M059J (cell line): ENCODE measurements at places on chromosomes 4 and X.

DNA sequence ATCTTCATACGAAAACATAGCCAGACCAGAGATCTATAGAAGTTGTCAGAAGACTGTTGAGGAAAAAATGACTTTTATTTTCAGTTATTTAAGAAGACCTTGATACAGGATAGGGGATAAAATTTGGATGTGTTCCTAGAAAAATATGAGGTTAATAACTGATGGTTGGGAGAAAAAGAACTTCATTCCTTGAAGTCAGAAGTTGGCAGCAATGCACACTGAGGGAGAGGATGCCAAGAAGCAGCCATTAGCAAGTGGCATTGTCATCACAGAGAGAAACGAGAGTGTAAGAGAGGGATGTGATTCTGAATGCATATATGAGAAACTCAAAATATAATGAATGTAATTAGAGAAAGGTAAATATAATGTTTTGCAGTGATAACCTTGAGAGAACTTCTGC is 382.1 kb upstream of the EPHA5 start:
- peak; percentile 3 for DNase-seq

DNA sequence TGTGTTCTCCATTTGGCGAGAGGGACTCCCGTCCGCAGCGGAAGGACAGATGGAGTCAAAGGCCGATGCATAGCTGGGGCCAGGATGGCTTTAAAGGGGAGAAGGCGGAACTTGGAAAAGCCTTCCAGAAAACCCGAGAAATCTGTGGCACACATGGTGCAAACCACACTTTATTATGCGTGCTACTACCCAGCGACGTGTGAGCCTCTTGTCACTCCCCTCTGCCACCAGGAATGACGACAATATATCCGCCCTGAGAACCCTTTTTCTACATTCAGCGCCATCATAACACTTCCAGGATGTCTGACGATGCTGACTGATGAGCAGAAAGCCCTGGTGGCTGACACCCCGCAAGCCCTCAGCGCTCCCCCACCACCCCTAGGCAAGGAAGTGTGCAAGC is 689 bp upstream of the DCHS2 start:
- DNase-seq, result no peak

GRCh38 chr4:17667653-17668201 is 53.3 kb downstream of the MED28 start:
- no peak for DNase-seq

DNA sequence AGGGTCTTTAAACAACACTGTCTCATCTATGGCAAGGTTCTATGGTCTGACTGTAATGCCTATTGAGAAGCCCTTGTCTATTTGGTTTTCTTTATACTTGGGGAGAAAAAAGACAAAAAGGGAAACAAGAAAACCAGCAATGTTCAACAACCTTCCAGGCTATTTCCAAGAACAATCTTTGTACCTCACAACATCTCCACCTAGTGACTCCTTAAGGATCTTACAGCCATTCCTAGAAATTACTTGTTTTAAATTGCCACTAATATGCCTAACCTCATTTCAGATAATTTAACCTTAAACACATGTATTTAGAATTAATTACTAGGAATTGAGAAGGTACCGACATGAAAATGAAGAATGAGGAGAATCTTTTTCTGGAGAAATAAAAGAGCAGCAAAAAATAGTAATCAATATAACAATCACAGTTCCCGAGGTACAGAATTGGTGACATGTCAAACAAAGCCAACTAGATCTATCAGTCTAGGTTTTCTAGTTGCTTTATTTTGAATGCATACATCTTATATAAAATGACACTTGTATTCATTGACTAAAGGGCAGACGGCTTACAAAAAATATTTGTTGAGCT is 1.6 kb upstream of the RBM46 start:
- peak; percentile 9 for DNase-seq

DNA sequence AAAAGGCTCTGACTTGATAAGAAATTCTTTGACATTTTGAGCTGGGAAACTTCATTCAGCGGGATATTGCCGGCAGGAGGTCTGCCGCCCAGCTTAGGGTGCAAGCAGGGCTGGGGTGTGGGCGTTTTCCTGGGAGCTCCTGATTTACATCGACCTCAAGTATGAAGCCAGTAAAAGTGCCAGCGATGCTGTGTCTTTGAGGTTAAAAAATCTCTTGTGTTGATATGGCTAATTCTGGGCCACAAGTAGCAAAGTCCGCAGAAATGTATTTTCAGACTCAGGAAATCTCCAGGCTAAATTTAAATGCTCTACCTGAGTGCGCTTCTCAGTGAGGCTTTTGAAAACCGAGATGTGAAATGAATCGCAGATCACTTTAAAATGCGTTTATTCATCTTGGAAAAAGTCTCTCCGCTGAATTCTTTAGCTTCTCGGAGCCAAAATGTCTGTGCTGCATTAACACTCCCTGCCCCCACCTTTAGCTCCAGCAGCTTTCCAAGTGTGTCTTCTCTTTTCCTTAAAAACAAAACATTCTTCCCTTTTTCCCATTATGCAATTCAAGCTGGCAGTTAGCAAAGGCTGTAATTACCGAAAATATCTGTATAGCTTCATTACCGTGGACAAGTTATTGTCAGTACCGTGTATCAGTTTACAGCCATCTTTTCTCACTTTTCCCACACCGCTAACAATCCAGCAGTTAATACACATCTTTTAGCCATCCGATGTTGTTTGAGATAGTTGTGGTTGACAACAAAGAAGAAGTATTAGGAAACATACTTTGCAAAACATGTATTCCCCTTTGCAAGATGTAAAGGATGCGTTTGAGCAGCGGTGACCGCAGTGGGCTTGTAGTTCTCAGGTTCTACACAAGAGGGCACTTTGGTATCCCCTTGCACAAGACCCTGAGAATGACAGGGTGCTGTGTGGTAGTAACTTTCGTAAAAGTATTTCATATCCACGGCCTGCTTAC is 136.0 kb upstream of the STX18 start:
- DNase-seq, result no peak

- peak; percentile 5 for DNase-seq
These were observed 29.4 kb upstream of the ADRA2C start for GRCh38 chr4:3736806-3737205.

DNA sequence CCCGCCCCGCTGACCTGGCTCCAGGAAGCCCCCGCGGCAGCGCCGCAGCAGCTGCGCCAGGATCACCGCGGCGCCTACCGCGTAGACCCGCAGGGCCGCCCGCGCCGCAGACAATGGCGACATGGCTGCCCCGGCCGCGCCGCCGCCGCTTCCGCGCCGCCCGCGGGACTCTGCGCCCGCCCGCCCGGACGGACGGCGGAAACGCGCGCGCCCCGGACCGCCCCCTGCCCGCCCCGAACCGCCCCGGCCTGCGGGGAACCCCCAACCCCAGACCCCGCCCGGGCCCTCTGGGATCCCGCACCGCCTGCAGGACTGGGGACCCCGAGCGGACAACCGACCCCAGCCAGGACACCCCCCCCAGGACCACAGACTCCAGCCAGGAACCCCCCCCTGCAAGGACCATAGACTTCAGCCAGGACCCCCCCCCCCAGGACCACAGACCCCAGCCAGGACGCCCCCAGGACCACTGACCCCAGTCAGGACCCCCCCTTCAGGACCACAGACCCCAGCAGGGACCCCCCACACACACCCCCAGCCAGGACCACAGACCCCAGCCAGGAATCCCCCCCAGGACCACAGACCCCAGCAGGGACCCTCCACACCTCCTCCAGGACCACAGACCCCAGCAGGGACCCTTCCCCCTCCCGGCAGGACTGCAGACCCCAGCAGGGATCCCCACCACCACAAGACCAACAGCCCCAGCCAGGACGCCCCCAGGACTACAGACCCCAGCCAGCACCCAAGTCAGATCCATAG is at the start of the genes DHRSX and ZBED1:
Gene DHRSX, minus strand, starts transcription at position 174 of the 756 bp plus-strand sequence. Its CDS starts 51 bp downstream, at position 123.
Gene ZBED1, minus strand, starts transcription at position 174 of the 756 bp plus-strand sequence. CDS start 10,257 bp downstream, outside the sequence.
- peak; percentile 21 for DNase-seq

DNA sequence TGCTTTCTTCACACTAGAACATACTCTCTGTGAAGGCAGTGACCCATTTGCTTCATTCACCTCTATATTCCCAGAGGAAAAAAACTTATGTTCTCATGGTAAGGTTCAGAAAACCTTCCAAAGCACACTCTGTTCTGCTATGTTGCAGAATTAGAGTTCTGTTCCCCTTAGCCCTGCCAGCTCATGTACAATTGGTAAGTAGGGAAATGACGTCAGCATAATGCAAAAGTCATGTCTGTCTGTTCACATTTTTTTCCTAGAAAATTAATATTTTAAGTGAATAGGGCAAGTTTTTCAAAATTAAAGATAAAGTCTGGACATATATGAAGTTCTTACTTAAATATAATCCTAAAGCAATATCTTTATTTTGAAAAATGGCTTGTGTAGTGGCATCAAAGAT is 443.6 kb downstream of the GALNTL6 start:
- DNase-seq, result no peak

- DNase-seq, result no peak
These were observed 320.5 kb upstream of the TET2 start for GRCh38 chr4:104826171-104826570.

DNA sequence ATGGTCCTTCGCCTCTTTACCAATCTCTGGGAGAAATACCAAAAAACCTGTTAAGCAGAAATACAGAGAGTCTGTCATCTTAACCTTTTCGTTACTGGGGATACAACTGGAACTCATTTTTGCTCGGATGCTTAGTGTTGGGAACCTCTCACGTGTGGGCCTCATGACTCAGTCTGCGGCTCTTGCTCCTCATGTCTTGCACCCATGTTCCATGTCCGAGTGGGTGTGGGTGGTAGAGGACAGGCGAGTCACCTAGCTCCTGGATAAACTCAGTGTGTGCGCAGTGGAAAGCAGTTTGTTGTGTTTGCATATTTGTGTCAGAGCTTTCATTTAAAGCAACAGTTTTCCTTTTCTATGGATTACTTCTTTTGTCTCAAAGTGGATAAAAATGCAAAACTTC is 70.6 kb downstream of the TNIP2 start:
- no peak for DNase-seq

- no peak for DNase-seq
These were observed 191.8 kb downstream of the KDR start for GRCh38 chr4:54933579-54933978.

DNA sequence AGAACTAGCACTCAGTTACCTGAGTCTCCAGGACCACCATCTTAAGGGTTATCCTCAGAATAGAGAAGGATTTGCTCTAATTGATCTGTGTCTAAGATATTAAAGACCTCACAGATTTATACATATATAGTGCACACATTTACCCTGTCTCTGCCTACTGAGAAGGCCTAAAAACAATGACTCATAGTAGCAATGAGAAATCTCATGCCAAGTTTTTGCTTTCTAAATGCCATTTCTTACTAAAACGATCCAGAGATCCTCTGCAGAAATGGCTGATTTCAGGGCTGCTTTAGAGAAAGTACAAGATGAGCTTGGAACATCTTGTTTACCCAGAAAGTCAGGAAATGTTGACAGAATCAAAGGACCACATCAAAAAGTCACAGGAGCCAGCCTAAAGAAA is 79.1 kb upstream of the INPP4B start:
- DNase-seq, result no peak

DNA sequence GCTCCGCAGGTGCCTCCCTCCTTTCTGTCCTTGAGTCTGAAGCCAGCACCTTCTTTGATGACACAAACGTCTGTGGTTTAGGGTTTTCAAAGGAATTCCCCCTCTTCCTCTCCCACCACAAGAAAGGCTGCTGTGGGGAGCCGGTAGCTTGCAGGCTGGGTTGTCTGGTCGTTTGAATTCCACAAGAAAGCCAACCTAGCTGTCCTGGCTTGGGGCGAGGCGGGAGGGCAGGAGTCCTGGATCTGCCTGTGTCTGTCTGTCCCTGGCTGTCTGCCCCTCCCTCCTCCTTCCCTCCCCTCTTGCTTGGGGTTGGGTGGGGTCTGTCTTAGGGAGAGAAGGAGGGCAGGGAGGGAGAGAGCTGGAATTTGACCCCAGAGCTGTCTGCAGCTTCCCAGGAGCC is 56.3 kb downstream of the SHROOM2 start:
- peak; percentile 24 for DNase-seq

DNA sequence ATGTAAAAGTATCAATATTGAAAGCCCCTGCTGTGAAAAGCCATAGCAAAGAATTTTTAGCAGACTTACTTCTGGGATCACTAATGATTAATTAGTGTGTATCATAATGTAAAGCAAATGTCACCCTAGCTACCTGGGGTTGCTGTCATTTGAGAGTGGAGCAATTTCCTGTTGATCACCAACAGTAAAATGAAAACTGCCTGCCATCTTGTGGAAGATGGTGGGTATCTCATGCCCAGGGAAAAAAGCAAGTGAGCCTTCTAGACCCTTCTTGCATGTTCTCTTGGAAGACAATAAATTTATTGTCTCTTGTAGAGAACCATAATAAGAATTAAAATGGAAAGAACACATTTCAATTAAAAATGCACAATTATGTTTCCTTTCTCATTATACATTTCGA is 360.2 kb downstream of the ZIC3 start:
- DNase-seq, result no peak

- peak; percentile 78 for DNase-seq
These were observed 86.8 kb upstream of the ETNPPL start for GRCh38 chr4:108849611-108850168.

- peak; percentile 62 for DNase-seq
These were observed 88.4 kb downstream of the LRP2BP start for GRCh38 chr4:185307136-185307950.

- peak; percentile 42 for DNase-seq
These were observed 545.7 kb upstream of the PABPC4L start for GRCh38 chr4:134747108-134747805.

DNA sequence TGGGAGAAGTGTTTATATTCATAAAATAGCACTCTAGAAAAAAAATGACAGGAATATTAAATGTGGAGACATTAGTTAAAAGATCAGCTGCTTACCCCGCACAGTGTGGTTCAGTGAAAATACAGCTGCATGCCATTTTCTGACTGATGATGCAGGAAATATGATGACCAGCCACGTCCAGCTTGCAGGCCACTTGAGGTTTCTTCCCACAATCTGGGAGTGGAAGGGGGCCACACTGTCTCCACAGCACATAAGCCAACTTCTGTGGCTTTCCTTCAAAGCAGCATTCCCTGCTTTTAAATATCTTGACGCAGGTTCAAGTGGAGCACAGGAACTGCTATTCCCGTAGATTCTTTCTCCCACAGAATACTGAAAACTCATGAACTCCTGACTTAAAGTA is 173.4 kb upstream of the GALNT7 start:
- no peak for DNase-seq

DNA sequence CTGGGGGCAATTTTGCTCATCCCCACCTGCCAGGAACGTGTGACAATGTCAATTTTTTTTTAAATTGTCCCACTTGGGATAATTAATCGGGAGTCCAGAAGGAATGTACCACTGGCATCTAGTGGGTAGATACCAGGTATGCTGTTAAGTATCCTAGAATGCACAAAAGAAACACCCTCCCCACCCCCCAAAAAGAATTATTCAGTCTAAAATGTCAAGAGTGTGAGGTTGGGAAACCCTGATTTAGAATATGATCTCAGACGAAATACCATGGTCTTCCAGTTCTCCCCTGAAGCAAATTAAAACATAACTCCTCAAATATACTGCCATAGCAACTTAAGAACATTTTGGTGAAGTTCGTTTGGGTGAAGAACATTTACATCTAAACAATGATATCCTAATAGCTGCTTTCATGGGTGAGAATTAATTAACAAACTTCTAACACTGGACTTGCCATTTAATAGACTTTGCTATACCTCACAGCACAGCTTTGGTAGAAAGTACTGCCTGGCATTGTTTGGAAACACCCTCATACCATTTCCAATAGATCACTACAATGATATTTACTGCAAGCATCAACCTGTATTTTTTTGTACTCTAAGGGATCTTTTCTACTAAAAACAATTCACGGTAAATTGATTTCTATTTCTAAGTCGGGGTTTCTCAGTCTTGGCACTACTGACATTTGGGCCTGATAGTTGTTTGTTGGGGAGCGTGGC is 36.5 kb downstream of the SH3RF1 start:
- DNase-seq, result no peak

- DNase-seq, result no peak
These were observed 4.0 kb upstream of the DHRSX start for GRCh38 chrX:2504706-2505332.

GRCh38 chr4:67697860-67698687 is 2.9 kb downstream of the UBA6 start:
- no peak for DNase-seq
